Diencephalon (tissue), 1 donor: ENCODE measurements at places on chromosomes 5 and 9. TPM values are rescaled to one million over a fixed set of nuclear protein-coding genes. Genes with fewer than 3 reads are reported as not detected.

Gene IL33
- total RNA-seq: 17.5 TPM

Gene PTGER4
- total RNA-seq: 5.5 TPM

Gene IL4
- total RNA-seq: not detected

Gene PCDHA2
- total RNA-seq: 10.4 TPM

Gene DIPK1B
- total RNA-seq: 37.4 TPM

Gene FOXD1
- 2.1 TPM for total RNA-seq

Gene CDX1
- total RNA-seq: not detected

Gene GMCL2
- not detected for total RNA-seq

Gene NR5A1
- total RNA-seq: 0.69 TPM

Gene ZDHHC21
- total RNA-seq: 63.0 TPM

Gene PHF24
- 45.2 TPM for total RNA-seq
